ENCODE measurements at places on chromosomes 1 and 21. TPM values are rescaled to one million over a fixed set of nuclear protein-coding genes. Genes with fewer than 3 reads are reported as not detected.

Gene TCP10L
- total RNA-seq: not detected

DNA sequence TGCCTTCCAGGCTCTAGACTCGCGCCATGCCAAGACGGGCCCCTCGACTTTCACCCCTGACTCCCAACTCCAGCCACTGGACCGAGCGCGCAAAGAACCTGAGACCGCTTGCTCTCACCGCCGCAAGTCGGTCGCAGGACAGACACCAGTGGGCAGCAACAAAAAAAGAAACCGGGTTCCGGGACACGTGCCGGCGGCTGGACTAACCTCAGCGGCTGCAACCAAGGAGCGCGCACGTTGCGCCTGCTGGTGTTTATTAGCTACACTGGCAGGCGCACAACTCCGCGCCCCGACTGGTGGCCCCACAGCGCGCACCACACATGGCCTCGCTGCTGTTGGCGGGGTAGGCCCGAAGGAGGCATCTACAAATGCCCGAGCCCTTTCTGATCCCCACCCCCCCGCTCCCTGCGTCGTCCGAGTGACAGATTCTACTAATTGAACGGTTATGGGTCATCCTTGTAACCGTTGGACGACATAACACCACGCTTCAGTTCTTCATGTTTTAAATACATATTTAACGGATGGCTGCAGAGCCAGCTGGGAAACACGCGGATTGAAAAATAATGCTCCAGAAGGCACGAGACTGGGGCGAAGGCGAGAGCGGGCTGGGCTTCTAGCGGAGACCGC is 2.0 kb upstream of the OLIG2 start:
- no peak for DNase-seq

DNA sequence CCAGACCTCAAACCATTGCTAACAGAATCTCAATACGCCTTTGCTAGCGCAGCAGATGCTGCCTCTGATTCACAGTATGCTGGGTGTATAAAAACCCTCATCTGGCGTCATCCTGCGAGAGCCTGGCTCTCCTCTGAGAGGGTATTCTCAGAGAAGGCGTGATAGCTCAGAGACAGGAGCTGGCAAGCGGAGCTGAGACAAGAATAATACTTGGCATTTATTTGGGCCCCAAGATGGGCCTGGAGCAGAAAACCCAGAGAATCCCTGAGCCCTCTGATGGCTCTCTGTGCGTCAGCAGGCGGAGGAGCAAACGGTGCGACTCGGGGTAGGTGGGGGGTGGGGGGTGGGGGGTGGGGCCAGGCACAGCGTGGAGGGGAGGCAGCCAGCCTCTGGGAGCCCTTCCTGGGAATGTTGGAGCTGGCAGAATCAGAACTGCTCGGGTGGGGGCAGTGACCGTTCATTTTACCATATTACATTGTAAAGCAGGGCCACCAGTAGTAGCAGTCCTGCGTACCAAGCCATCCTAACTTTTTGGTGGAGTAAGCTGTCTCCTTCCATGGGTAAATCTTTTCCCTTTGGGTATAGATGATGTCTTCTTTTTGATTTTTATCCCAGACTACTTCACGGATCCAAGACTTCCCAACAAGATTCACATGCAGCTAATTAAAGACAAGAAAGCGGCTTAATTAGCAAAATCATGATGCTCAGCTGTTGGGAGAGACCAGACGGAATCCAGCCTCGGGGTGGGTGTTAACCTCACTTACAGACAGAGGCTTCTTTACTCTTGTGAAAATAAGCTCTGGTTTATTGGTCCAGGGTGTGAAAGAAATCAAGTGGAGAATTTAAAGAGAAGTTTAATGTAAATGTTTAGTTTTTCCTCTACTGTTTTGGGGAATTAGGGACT is 7.1 kb downstream of the RIIAD1 start:
- no peak for DNase-seq

DNA sequence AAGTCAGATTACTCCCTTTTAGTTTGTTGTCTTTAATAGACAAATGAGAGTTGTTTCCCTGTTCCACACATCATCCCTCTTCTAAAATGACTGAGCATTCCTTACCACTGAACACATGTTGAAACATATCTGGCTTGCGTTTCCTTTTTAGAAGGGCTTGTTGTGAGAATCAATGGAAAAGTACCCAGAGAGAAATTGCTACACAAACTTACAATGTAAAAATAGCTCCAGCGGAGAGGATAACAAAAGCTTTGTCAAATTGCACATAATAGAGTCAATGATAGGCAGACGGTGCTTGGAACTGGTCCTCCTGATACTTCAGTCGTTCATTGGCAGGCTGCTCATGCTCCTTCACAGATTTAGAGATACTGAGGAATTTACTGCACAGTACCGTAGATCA is 123.9 kb downstream of the CYYR1 start:
- no peak for DNase-seq

GRCh38 chr1:90786709-90787108 is 69.6 kb upstream of the BARHL2 start:
- DNase-seq: no peak

DNA sequence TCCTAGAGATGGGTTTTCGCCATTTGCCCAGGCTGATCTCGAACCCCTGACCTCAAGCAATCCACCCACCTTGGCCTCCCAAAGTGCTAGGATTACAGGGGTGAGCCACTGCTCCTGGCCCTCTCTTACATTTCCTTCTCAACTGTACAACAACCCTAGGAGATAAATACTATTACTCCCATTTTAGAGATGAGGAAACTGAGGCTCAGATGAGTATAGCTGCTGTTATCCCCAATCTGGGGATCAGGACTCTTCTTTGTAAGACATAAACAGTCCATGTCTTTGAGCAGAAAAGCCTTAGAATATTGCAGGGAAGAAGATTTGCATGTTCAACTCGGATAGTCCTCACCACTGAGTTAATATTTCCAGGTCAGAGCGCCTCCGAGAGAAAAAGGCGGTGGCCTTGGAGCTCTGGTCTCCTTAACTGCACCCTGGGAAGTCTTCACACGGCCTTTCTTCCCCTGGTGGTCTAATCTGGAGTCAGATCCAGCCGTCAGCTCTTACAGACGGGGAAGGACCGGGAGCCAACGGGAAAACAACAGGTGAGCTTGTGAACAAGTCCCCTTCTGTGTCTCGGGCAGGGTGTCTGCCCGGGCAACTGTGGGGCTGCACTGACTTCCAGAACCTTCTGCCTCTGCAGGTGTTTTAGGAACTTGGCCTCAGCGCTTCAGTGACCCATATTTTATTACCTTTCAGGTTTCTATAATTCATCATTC is 5.9 kb upstream of the OLIG1 start:
- DNase-seq: no peak

DNA sequence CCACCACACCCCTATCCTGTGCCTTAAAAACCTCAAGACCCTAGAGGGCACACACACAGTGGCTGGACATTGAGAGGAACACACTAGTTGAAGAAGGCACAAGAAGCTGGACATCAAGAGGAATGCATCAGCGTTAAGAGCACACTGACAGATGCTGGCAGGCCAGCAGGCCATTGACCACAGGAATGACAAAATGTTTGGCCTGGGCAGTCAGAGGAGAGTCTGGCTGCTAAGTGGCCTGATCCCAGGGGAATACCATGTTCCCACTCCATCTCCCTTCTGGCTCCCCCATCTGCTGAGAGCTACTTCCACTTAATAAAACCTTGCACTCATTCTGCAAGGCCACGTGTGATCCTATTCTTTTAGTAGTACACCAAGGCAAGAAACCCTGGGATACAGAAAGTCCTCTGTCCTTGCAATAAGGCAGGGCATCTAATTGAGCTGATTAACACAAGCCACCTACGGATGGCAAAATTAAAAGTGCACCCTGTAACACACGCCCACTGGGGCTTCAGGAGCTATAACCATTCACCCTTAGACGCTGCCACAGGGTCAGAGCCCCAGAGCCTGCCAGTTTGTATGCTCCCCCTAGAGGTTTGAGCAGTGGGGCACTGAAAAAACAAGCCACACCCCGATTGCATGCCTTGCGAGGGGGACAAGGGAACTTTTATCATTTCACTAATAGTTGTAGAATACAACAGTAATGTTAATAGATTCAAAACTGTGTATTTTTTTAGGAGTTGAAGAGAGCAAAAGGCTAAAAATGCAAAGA is 1216.1 kb upstream of the NCAM2 start:
- DNase-seq: no peak
